Spinal cord (tissue), 10 donors: ENCODE measurements at places on chromosomes 13 and 19. TPM values are rescaled to one million over a fixed set of nuclear protein-coding genes. Genes with fewer than 3 reads are reported as not detected.

Gene TMEM145
- 40.9 TPM for total RNA-seq

Gene CGB5
- total RNA-seq, result not detected

Gene TLE6
- 1.6 TPM for total RNA-seq

Gene F2RL3
- 0.10 TPM for total RNA-seq

Gene FBXL12
- 16.3 TPM for total RNA-seq

Gene SELENOV
- total RNA-seq, result 1.7 TPM

Gene ZNF726
- 9.9 TPM for total RNA-seq

Gene WDR88
- 0.22 TPM for total RNA-seq

Gene PSG4
- total RNA-seq, result not detected

Gene C19orf85
- not detected for total RNA-seq

Gene KLK12
- not detected for total RNA-seq

Gene PCDH8
- 8.4 TPM for total RNA-seq

Gene PPFIA3
- 21.1 TPM for total RNA-seq

Gene RETN
- total RNA-seq, result 1.8 TPM

Gene PTPRS
- 121 TPM for total RNA-seq

Gene FGF21
- not detected for total RNA-seq

Gene ZNF836
- total RNA-seq, result 19.9 TPM

Gene SLITRK1
- 10.1 TPM for total RNA-seq

Gene EXOC3L2
- total RNA-seq, result 2.9 TPM

Gene STXBP2
- 8.3 TPM for total RNA-seq

Gene SIRT6
- 9.1 TPM for total RNA-seq

Gene PSPN
- total RNA-seq, result 1.1 TPM

Gene MBD3L3
- not detected for total RNA-seq
